ENCODE measurements at places on chromosomes 3 and 15.

DNA sequence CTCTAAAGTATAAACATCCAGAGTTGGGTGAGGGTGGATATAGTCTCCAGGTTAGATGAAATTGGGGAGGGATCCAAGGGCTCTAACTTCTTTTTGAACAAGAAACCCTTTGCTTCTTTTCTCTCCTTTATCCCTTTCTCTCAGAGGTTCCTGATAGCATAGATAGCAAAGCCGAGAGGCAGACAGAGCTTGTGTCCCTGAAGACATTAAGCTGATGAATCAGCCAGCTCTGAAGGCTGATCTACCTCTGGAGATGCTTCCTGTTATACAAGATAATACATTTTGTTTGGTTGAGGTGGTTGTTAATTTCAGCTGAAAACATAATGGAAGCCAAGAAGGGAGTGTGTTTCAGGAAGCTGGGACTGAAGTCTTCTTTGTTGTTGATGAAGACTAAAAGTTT lies 193.2 kb downstream of the PDCD6IP start:
- DNase-seq, result no peak

DNA sequence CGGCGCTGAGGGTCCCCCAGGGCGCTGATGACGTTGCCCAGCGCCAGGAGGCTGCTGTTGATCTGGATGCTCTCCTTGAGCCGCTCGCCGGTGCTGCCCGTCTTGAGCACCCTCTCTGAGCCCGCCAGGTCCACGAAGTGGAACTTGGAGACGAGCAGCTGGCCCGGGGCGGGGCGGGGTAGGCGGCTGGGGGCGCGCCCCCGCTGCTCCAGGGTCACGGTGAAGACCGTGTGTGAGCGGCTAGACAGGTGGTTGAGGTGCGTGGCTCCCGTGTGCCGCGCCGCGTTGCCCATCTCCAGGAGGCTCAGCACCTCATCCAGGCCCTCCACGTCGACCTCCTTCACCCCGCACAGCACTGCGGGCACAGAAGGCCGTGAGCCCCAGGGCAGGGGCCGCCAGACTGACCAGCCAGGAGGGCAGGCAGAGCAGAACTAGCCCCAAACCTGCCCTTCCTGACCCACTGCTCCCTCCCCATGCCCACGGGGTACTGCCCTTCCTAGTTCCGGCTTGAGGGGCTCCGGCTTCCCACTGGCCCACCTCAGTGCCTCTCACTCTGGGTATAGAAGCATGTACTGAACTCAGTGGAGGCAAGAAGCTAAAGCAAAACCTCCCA lies 6.1 kb downstream of the KIF7 start:
- no peak for DNase-seq

DNA sequence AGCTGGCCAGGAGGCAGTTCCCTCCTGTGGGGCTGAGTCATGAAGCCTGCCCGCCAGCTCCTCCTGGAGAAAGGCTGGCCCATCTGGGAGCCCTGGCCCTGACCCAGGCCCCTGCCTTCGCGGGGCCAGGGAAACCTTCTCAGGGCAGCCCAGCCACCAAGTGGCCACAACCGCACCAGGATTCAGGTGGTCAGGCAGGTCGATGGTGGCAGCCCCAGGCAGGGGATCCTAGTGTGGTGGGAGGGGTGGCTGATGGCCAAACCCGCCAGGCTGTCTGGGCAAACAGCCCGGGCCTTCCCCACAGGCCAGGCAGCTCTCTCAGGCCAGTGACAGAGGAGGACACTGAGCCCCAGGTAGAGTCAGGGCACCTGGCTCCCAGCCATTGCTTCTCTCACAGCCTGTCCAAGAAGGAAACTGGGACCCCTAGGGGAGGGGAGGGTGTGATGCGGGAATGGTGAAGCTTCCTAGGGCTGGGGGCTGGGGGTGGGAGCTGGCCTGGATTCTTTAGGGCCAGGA lies 1.2 kb downstream of the TWF2 start:
- DNase-seq, result peak; percentile 89

DNA sequence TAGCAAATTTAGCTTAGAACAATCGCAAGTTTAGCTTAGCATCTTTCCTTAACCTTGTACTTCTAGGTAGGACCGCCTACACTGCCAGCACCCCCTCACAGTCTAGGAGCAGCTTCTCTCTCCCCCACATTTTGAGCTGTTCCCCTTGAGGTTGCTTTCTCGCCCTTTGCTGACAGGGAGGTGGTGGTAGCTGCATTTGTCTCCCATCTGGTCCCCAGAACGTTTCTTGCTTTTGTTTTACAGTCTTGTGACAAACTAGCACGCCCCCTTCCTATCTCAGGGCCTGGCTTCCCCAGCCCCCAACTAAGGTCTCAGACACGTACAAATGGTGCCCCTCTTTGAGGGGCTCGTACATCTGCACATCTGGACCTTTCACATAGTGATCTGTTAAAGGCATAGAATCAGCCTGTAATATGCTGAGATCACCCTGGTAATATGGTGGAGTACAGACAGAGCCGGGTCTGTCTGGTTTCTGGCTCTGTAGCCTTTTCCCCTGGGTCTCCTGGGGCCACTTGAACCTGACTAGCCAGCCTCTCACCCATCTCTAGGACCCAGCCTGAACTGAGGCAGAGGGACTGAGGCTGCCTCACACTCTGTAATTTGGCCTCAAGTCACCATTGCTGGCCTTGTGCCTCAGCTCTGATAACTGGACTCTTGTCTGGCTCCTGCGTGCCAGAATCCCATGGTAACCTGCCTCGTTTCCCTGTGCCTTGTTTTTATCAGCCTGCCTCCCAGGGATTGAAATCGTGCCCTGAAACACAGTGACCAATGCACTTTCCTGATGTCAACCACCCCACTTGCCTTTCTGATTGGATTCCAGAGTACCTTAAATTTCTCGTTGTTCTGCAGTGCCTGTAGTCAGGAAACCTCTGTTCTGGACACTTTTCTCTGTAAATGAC lies 27.7 kb downstream of the CRTC3 start:
- no peak for DNase-seq

DNA sequence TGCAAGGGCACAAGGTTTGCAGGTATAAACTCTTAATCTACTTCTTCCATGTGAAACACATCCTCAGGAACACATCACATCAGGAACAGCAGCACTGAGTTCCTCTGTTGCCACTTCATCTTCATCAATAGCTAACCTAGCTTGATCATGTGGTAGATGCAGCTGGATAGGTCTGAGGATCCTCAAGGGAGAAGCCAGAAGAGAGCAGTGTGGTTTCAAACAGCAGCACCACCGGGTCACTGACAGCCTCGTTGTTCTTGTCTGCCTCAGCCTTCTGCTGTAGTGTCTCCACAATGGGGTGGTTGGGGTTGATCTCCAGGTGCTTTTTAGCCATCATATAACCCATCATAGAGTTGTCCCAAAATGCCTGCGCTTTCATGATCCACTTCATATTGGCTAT lies 58.8 kb downstream of the ADAM10 start:
- no peak for DNase-seq

- no peak for DNase-seq
Measured at GRCh38 chr3:173586166-173586565, 188.6 kb downstream of the NLGN1 start.

DNA sequence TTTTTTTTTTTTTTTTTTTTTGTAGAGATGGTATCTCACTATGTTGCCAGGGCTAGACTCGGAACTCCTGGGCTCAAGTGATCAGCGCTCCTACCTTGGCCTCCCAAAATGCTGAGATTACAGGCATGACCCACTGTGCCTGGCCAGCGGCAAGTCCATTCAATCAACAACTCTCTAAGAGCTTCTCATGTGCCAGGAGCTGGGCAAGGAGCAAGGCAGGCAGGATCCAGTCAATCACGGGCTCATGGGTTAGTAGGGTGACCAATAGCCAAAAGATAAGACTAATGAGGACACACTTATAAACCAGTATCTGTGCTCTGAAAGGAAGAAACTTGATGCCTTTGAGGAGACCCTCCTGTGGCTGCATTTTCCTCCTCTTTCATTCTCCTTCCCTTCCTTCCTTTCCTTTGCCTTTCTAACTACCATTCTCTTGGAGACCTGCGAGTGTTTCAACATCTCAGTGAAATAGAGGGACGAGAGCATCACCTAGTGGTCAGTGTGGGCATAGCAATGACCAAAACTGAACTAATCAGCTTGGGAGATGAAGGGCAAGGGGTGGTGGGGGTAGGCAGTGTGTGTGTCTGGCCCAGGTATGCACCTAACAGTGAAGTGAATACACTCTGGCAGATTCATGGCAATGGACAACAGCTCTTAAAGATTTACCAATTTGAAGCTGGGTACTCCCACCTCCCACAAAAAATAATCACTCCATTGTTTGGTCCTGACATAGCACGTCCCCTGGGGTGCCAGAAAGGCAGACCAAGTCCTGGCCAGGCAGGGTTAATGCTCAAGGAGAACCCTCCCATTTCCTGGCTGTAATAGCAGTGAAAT lies 6.3 kb downstream of the RPP25 start:
- peak; percentile 79 for DNase-seq

- no peak for DNase-seq
Measured at GRCh38 chr3:186492385-186492984, 51.7 kb downstream of the CRYGS start.

GRCh38 chr3:46312991-46313390 lies 40.9 kb upstream of the CCR2 start:
- DNase-seq, result no peak

DNA sequence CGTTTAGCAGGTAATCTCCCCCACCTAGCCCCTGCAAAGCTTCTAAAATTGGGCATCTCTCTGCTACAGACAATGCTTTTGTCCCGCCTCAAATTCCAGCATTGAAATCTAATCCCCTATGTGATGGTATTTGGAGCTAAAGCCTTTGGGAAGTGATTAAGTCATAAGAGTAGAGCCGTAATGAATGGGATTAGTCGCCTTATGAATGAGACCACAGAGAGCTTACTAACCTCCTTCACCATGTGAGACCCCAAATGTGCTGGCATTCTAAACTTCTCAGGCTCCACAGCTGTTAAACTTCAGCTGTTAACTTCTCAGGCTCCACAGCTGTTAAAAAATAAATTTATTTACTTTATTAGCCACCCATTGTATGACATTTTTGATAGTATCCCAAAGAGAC lies 374.2 kb upstream of the BCHE start:
- DNase-seq, result no peak

DNA sequence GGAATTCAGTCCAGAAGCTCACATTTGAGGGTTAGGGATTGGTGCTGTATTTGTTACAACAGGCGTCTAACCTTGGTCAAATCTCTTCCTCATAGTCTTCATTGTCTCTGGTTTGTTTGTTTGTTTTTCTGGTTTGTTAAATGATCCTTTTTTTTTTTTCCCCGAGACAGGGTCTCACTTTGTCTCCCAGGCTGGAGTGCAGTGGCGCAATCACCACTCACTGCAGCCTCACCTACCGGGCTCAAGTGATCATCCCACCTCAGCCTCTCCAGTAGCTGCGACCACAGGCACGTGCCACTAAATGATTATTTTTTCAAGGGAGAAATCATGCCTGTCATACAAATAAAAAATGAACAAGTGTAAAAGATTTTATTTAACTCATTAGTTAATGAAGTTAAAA lies 14.3 kb upstream of the ADPGK start:
- no peak for DNase-seq

GRCh38 chr3:171763392-171763791 lies 46.9 kb downstream of the PLD1 start:
- no peak for DNase-seq

- no peak for DNase-seq
Measured at GRCh38 chr3:45986303-45986982, 9.2 kb downstream of the FYCO1 start.

DNA sequence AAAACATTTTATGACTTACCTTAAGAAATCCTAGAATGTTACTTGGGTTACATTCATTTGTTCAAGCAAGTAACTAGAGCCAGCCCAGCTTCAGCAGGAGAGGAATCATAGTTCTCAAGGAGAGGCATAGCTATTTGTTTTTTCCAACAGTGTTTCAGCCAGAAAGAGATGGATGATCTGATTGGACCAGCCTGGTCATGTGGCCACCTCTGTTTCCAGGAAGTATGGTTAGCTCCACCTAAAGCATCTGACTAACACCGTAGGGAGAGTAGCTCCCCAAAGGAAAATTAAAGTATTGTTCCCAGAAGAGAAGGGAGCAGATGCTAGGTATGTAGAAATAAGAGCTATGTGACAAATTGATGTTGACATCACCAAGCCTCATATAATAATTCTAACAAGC lies 417.1 kb downstream of the TAFA4 start:
- no peak for DNase-seq

DNA sequence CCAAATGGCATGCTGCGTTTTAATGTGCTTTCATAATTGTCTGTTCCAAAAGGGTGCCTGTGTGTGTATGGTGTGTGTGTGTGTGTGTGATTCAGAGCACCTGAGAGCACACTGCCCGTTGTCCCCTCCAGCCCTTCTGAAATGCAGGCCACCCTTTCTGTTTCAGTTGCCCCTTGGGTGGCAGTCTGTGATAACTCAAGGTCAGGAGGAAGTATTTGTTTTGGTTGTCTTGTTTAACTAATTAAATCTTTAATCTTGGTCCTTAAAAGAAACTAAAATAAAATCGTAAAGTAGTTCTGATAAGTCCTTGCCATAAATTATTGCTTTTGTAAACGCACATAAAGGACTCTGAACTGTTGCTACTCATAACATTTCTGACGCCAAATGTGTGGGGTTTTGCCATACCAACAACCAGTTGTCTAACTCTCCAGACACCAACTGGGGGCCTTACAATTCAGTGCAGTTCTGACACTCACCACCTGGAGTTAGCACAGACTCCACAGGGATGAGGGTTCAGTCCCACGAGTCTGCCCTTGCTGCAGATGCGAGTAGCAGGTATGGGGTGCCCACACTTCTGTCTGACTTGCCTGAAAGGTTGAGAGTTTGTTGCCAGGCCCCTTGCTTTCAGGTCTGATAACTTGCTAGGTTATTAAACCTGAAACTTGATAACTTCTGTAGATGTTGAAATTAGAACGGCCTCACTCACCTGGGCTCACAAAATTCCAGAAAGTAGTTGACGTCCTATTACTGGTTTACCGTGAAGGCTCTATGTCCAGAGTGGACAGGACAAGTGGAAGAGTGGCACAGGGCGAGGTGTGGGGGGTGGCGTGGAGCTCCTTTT lies 157.3 kb downstream of the IGF1R start:
- DNase-seq, result no peak

GRCh38 chr15:41568350-41569017 lies 9.5 kb downstream of the TYRO3 start:
- no peak for DNase-seq

DNA sequence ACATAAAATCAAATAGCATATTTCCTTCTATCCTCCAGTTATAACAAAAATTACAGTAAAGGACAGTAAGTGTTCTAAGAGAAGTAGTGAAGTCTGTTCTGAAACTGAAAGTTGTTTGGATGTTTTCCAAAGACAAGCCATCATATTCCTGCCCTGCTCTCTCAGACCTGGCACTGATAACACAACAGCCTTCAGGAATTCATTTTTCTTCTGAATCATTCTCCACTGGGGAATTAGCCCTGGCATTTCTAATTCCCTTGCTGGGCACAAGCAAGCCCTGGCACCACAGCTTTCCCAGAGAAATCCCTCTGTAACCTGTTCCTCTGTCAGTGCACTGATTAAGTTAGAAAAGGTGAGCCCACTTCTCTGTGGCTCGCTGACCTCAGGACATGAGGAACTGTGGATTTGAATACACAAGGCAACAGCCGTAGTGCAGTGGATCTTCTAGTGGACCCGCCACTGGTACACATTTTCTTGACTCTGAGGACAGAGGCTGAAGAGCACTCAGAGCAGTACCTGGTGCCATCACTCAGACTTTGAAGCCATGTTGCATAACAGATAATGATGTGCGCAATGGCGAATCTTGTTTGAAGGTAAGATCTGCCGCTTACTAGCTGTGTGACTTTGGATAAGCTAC lies 61.6 kb downstream of the WWTR1 start:
- DNase-seq, result no peak

- DNase-seq, result no peak
Measured at GRCh38 chr3:69746119-69746518, 6.9 kb downstream of the MITF start.

GRCh38 chr15:74044267-74045110 lies 37.9 kb downstream of the GOLGA6A start:
- DNase-seq, result no peak

- no peak for DNase-seq
Measured at GRCh38 chr3:129552287-129553050, 9.5 kb downstream of the H1-8 start.
